ENCODE measurements at places on chromosomes 2 and 18.

GRCh38 chr2:57434441-57434840 lies 612.2 kb upstream of the VRK2 start:
- no peak for DNase-seq

DNA sequence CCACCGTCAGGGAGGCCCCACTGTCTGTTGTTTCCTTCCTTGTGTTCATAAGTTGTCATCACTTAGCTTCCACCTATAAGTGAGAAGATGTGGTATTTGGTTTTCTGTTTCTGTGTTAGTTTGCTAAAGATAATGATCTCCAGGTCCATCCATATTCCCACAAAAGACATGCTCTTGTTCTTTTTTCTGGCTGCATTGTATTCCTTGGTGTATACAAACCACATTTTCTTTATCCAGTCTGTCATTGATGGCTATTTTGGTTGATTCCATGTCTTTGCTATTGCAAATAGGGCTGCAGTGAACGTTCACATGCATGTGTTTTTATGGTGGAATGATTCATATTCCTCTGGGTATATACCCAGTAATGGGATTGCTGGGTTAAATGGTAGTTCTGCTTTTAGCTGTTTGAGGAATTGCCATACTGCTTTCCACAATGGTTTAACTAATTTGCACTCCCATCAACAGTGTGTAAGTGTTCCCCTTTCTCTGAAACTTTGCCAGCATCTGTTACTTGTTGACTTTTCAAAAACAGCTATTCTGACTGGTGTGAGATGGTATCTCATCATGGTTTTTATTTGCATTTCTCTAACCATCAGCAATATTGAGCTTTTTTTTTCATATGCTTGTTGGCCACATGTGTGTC lies 156.6 kb upstream of the NOSTRIN start:
- no peak for DNase-seq

GRCh38 chr2:194096402-194096801 lies 1560.6 kb upstream of the SLC39A10 start:
- no peak for DNase-seq

- DNase-seq, result no peak
These were observed 30.3 kb upstream of the AFTPH start for GRCh38 chr2:64493788-64494187.

- DNase-seq, result peak; percentile 57
These were observed 31.6 kb upstream of the PPP1R1C start for GRCh38 chr2:181953881-181954537.

- DNase-seq, result no peak
These were observed 30.6 kb upstream of the DYSF start for GRCh38 chr2:71422786-71423185.
